ENCODE measurements at places on chromosomes 3 and 15.

- DNase-seq = peak; percentile 55
These were observed 217.7 kb upstream of the CGNL1 start for GRCh38 chr15:57158589-57158988.

- no peak for DNase-seq
These were observed 200.7 kb downstream of the TLE3 start for GRCh38 chr15:69897061-69897460.

DNA sequence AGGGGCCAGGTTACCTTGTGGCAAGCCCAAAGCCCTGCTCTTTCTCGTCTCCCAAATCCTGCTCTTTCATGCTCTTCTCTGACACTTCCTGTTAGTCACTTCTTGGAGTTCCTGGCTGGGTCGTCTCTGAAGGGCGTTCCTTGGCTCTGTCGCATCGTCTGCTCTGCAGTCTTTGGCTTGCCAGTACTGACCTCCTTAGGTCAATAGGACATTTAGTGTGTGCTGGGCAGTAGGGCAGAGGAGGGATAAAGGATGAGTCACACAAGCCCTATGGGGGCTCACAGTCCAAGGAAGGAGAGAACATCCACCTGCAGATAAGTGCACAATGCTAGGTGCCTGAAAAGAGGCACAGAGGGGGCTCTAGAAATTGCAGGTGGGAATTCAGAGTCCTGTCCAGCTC lies 87.5 kb downstream of the FAM43A start:
- DNase-seq = no peak

DNA sequence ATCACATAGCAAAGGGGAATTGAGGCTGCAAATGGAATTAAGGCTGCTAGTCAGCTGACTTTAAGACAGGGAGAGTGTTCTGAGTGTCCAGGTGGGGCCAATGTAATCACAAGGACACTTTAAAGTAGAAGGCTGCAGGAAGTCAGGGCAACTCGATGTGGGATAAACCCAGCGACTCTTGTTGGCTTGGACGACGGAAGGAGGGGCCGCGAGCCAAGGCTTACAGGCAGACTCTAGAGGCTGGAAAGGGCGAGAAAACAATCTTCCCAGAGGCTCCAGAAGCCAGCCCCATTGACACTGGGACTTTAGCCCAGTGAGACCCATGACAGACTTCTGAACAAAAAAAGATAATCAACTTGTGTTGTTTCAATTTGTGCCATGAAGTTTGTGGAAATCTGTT lies 12.9 kb upstream of the MUSTN1 start:
- no peak for DNase-seq

GRCh38 chr15:74776821-74777768 lies 4.8 kb upstream of the CSK start:
- no peak for DNase-seq

DNA sequence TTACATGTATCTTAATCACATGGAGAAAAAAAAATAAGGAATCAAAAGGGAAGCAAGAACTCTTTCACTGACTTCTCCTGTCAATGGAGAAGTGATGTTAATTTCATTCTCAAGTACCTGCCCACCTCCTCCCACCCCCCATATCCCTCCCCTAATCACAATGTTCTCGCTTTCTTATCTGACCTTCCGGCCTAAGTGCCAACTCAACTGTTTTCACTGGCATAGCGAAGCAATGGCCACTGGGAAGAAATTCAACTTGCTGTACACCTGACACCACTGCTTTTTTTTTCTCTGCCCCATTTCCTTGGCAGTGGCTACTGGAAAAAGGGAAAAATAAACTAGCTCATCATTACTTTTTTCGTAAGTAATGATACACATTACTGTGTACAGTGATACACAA lies 3.8 kb downstream of the SGO1 start:
- no peak for DNase-seq

DNA sequence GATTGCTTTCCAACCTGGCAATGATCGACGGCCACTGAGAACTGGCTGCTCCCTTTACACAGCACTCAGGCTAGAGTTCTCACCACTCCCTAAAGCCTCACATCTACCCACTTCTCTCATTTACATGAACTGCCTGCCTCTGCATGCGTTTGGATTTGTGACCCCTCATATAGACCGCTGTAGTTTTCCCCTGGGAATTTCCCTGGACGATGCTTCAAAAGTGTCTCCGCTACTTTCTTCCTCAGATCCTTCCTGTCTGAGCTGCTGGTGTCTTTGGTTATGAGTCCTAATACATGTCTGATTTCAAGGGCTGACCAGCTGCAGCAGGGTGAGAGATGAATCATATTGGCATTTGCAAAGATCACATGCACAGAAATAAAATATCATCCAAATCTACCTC lies 116.7 kb upstream of the ETV5 start:
- no peak for DNase-seq

- DNase-seq = no peak
These were observed 108.9 kb downstream of the CCNL1 start for GRCh38 chr3:157051055-157051454.

DNA sequence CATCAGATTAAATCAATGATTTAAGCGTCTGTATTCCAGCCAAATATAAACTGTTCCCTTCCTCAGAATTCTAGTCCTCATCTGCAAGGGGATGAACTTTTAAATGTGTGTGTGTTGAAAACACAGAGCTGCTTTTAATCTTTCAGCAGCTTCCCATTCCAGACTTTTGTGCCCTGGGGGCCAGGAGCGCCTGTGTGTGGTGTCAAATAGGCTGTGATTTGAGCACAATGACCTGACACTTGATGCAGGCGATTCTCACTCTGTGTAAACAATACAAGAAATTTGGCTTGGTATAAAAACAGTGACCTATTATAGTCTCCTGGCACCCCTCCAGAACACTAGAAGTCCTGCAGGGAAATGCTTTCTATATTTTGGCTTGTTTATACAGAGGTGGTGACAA lies 274.6 kb upstream of the ROPN1 start:
- peak; percentile 90 for DNase-seq

DNA sequence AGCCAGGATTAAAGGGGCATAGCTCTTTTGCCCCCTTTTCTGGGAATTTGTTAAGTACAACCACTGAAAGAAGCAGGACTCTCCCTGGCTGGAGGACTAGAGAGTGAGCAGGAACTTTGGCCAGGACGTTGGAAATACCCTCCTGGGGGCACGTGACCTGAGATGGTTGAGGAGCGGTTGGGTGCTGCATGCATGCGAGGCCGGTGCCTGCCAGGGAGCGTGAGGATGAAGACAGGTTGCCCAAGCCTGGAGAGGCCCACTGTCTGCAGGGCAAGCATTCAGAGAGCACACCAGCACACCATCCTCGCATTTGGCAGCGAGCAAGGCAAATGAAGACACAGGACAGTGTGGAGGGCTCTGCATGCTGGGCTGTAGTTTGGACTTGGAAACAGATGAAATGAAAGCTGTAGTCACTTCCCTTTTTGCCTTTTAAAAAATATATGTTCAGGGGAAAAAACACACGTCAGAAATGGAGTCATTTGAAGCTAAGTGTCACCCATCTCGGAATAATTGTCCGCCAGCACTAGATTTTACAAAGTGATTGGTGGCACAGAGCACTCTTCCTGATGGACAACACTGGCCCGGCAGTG lies 217.6 kb downstream of the SLCO3A1 start:
- no peak for DNase-seq

Data from NCI-H2029 (cell line).